Muscle of back (tissue), 13 donors: ENCODE measurements at places on chromosomes 13 and 19. TPM values are rescaled to one million over a fixed set of nuclear protein-coding genes. Genes with fewer than 3 reads are reported as not detected.
A peak's percentile ranks its signal among the peaks of the same experiment; 100 is the strongest.

Gene PRODH2
- not detected for polyA plus RNA-seq

Gene IFNL1
- polyA plus RNA-seq: not detected

Gene PNMA8C
- polyA plus RNA-seq: 0.70 TPM

Gene BRME1
- polyA plus RNA-seq: 3.6 TPM

DNA sequence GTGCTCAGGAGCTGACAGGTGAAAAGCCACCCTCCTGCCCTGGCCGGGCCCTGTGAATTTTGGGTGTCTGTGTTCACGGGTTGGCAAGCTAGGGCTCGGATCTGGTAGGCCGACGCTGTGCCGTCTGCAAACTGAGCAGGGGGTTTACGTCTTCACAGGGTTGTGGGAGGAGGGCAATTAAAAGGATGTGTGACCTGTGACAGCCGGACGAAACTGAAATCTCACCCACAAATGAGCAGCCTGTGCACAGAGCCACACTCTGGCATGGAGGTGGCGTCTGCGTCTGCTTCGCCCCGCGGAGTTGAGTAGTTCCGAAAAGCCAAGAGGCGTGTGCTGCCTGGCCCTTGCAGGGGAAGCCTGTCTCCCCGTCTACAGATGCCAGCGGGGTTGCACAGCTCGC lies 117.3 kb downstream of the KDM4B start:
- DNase-seq: no peak

DNA sequence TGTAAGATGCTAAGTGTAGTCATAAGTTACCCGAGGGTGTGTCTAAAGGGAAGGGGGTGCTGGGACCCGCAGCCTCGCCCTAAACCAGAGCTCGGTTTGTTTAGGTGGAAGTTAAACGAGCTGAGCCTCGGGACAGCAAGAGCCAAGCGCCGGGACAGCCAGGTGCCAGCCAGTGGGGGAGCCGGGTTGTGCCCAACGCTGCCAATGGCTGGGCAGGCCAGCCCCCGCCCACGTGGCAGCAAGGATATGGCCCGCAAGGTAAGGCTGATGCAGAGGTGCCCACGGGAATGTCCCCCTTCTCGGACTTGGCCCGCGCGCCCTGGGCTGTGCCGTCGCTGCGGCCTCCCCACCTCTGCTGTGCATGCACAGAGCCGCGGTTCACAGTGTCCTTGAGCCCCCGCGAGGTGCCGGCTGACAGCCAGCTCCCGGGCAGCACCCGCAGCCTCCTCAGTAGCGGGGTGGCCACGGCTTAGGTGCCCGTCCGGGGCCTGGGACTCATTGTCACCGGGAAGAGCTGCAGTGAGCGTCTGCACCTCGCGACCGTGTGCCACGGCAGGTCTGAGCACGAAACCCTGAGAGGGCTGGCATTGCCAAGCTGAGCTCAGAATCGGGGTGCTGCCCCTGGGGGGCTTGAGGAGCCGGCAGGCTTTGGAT lies 9.3 kb upstream of the RPS15 start:
- DNase-seq: no peak

DNA sequence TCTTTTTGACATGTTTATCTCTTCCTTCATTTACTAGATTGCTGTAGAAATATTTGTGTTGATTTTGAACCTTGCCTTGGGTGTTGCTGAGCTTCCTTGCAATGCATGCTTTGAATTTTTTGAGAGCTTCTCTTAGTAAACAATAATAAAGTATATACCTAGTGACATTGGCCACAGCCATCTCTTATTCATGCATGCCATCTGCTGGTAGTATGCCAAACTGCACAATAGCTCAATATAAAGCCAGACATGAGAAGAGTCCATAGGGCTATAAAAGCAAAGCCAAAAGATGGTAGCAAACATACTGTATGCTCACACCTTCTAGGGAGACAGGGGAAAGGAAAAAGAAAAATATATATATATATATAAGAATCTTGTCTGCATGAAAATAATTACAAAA lies 18.9 kb upstream of the ZSCAN5A start:
- DNase-seq: no peak

- no peak for DNase-seq
Measured at GRCh38 chr13:97223037-97223710, 1.0 kb downstream of the MBNL2 start.

DNA sequence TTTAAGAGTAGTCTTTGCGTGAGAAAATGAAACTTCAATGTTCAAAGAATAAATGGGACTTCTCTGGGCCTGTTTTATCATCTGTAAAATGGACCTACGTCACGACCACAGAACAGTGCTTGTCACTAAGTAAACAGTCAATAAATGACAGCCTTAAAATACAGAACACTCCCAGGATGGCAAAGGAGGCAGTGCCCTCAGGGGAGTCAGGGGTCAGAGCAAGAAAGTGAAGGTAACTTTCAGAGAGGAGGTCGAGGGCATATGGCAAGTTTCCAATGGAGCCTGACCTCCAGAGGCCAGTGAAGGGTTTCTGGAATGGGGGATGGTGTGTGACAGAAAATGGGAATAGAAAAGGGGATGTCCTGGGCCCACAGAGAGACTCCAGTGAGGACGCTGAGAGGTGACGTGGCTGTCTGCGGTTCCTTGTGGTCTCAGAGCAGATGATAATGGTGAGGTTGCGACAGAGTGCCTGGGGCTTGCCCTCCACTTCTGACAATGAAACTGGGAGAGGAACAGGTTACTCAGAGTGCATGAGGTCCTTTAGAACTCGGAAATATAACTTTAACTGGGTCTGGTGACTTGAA lies 91.8 kb downstream of the UBL3 start:
- DNase-seq: no peak

GRCh38 chr13:104584481-104584880 lies 1518.3 kb upstream of the SLC10A2 start:
- no peak for DNase-seq

DNA sequence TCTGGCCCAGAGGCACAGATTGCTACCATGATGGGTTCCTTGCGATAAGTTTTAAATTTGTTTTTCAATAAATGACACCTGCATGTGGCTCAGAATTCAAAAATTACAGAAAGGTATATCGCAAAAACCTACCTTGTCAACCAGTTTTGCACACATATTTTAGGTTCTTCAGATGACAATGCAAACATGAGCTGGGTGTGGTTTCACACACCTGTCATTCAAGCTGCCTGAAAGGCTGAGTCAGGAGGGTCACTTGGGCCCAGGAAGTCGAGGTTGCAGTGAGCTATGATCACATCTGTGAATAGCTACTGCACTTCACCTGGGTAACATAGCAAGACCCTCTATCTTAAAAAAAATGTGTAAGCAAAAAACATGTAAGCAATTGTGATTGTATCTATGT lies 56.1 kb downstream of the DNM2 start:
- DNase-seq: no peak

DNA sequence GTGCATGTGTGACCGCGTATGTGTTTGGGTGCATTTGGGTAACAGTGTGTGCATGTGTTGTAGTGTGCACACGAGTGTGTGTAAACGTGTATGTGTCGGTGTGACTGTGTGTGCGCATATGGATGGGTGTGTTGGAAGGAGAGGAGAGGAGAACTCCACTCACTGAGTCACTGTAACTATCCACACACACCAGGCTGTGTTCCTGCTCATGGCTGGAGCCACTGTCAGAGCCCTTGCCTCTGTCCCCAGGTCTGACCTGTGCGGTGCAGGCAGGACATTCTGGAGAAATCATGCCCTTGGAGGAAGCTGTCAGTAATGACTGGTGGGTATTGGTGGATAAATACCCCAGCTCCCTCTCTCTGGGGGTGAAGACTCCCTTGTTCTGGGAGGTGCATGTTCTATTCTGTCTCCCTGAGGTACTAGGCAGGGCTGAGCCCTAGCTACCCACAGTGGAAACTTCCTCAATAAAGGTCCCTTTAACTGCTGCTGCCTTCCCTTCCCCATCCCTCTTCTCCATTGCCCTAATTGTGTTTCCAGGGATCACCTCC lies 48.4 kb downstream of the CYP4F22 start:
- DNase-seq: no peak

GRCh38 chr13:91368676-91369440 lies 21.4 kb downstream of the MIR17HG start:
- DNase-seq: no peak

DNA sequence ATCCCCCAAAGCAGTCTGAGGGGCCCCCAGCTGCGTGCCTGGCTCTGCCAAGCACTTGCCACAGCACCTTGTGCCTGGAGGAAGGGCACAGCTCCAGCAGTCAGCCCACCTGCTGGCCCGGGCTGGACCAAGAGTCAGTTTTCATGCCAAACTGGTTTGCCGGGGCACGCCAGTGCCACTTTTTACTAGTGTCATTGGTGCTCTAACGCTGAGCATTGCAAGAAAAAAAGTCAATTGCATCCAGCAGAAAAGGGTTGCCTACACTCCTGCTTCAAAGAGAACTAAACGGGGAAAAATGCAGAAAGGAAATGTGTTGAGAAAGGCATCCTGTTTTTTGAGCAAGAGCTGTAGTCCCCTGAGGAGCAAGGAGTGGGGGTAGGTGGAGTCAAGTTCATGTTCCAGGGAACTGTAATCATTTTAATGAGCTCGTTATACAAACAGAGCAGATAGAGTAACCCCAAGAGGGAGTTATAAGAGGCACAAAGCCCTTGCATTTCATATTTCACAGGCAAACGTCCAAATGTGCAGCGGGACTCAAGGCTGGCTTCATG lies 68.4 kb downstream of the F2RL3 start:
- peak; percentile 63 for DNase-seq

- peak; percentile 75 for DNase-seq
Measured at GRCh38 chr13:72004784-72005374, 137.9 kb upstream of the DACH1 start.

DNA sequence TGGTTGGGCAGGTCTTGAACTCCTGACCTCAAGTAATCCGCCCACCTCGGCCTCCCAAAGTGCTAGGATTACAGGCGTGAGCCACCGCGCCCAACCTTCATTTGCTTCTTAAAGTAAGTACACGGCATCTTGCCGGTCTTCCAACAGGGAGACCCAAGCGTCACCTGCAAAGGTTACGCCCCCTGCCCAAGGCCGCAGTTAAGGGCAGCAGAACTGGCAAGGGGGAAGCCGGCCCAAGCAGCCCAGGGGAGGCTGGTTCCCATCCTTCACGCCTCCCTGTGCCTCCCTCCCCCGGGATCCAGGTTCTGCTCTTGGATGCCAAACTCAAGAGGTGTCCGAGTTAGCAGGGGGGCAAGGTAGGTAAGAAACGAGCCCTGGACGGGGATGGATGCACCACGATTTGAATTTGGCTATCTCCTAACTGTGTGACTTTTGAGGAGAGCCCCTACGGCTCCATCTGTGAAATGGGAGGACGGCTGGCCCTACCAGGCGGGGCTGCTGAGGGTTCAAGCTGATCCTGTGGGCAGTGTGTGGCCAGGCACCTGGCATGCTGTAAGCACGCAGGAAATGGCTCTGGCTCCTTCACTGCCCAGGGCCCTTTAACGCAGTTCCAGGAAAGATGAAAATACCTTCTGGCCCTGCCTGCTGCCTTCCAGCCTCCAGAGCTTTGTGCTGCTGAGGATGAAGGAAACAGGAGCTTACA lies 9.0 kb downstream of the RFX1 start:
- DNase-seq: no peak

DNA sequence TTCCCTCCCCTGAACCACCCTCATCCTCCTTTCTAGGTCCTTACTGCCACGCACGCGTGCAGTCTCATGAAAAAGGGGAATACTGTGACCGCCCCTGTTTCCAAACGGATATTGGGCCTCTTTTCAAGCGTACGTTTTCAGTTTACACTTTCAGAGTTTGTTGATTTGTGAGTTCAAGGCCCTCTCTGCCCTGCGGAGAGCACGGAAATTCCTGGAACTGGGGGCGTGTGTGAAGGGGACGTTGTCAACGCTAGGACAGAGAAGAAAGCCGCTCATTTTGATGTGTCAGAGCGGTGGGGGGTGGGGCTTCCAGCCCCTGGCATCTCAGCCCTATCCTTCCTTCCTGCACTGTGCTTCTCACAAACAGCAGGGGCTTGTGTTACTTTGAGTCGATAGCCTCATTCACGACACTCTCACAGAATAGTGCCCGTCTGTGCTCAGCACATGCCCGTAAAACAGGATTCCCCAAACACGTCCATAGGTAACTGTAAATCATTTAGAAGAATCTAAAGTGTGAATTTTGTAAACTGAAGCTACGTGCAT lies 137.6 kb upstream of the PEG3 start:
- DNase-seq: no peak

DNA sequence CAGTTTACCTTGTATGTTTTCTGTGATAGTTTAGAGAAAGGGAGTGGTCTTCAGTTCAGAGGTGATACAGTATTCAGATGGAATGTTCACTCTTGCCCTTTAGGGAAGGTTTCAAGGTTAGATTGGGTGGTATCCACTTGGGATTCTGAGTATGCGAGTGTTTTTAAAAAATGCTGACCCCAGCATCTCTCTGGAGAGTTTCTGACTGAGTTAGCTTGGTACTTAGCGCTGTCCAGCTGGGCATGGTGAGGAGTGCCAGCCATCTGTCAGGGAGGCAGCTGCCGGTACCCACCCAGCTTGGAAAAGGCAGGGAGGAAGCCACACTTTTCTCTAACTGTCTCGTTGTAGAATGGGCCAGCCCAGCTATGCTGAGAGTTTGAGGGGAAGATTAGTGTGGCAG lies 63.3 kb downstream of the ARHGEF7 start:
- DNase-seq: no peak

GRCh38 chr19:18775586-18776287 lies 15.4 kb downstream of the COMP start:
- no peak for DNase-seq

GRCh38 chr19:7612282-7613274 lies 16.8 kb downstream of the XAB2 start:
- no peak for DNase-seq

DNA sequence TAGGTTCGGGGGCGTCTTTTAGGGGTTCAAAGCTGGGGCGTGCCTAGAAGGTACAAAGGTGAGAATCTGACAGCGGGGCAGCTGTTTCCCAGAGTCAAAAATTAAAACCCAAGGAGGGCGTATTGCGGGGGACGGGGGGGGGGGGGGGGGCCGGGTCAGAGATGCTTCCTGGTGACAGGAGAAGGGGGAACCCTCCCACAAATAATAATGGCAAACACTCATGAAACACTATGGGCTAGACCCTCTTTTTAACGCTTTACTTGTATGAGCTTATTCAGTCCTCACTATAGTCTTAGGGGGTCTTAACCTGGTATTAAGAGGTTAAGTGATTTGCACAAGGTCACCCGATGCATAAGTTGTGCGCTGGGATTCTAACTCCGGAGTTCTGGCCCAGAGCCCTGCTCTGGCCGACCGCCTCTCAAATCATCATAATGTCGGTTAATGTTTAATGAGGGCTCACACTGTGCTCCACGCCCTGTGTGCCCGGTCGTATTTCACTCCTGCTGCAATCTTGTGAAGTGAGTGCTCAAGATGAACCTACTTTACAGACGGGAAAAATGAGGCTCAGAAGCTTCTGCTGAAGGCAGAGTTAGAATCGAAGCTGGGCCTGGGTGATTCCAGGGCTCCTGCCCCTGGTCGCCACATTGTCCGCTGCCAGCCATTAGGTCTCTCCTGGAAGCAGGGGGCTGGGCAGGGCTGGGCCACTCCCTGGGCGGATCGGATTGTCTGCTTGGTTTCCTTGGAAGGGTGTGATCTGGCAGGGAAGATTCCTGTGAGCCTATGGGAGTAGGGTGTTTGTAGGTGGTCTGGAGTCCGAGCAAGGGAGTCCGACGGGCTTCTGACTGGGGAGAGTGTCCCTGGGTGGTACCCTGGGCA lies 964 bp downstream of the PAK4 start:
- DNase-seq: peak; percentile 55

GRCh38 chr13:114263578-114263977 lies 17.8 kb upstream of the UPF3A start:
- no peak for DNase-seq

GRCh38 chr19:34430738-34431625 lies 2.8 kb downstream of the UBA2 start:
- peak; percentile 52 for DNase-seq

GRCh38 chr13:65855242-65855805 lies 1374.8 kb downstream of the PCDH9 start:
- no peak for DNase-seq
